GM10248 (cell line): ENCODE measurements at places on chromosomes 5 and 9.

GRCh38 chr5:115977096-115977495, 14.8 kb downstream of the LVRN start:
- peak; percentile 25 for DNase-seq

DNA sequence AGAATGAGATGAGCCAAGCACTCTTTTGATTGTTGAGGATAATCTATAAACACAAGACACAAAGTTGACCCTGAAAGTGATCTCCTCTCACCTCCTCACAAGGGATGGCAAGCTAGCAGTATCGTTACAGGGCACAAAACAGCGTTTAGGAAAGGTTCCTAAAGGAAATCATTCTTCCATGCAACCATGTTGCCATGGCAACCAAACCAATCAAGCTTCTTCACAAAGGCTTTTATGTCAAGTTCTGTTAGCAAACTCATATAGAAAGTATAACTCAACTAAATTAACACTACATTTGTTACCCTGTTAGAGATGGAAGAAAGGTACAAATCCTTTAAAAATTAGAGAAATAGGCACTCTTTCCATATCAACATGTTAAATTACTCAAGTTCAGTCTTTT, 1016.8 kb upstream of the DMAC1 start:
- DNase-seq = no peak

GRCh38 chr9:16364347-16364746, 506.1 kb downstream of the BNC2 start:
- no peak for DNase-seq

- no peak for DNase-seq
Measured at GRCh38 chr9:135216791-135217441, 129.4 kb downstream of the OLFM1 start.

DNA sequence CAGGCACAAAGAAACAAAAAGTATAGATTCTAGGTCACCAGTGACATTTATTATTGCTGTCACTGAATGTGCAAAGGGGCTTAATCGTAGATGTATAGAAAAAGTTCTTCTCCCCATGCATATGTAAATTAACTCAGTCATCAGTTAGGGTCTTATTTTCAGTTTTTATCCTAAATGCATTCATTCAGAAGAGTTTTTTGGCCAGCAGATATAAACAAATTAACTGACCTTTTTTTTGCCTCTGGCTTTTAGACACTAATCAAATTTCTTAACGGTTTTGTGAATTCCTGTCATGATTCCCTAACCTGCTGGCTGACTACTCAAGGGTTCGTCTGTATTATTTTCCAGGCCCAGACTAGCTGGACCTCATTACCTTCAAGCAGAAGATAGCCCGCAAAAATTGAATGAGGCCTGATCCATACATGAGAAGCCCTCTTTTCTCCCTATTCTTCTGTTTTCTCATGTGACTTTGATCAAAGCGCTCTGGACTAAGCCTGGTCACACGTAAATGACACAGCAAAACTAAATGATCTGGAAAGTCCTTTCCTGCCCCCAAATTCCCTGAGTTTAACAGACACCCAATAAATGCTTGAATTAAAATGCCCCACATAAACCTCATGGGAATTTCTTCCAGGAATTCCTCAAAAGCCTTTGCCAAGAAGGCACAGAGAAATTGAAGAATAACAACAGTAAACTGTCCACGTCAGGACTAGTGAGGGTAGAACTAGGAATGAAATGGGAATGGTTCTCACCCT, 83.7 kb downstream of the MYO10 start:
- no peak for DNase-seq

DNA sequence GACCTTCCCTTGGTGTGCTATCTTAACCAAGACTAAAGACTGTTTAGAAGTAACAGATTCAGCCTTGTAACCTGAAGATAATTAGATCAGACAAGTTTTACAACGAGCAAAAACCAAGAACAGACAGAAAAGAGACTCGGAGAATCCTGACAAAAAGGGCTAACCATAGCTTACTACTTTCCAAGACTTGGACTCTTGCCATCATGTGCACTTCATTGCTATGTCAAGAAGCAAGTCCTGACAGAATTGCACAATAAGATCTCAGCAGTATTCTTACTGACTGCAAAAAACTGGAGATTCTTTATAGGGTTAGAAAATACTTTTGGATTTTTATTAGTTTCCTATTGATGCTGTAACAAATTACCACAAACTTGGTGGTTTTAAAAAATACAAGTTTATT, 1539.0 kb upstream of the NUDT12 start:
- no peak for DNase-seq

- DNase-seq = no peak
Measured at GRCh38 chr9:21810881-21811280, 8.4 kb downstream of the MTAP start.

DNA sequence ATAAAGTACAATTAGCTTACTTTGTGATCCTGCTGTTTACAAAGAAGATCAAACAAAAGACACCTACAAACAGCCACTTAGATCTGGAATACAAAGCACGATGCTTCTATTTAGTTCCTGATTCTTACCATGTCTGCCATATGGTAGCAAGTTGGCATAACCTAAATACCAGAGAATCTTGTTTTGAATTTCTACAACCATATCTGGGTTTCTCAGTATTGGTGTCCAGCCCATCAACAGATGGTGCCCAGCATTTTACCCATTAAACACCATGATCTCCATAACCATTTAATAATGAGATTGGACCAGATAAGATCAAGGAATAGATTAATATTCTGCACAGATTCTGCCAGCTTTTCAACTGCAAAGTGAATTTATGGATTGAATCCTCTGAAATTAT, 29.8 kb downstream of the SLC24A2 start:
- no peak for DNase-seq

- peak; percentile 90 for DNase-seq
Measured at GRCh38 chr9:125374443-125375309, 113.0 kb downstream of the GAPVD1 start.

DNA sequence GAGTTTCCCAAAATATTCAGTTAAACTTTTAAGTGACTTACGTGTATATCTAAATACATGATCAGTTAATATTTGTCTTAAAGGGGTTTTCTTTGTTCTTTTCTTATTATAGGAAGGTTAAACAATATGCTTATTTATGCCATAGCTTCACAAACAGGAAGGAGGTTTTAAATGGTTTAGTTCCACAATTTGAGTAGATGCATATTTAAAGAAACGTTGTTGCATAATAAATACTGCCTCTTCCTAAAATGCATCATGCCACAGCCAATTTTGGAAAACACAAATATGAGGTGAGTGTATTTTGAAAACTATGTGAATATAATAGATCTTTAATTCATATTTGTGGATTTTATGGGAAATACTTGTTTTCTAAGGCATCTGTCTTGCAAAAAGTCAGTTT, 2.5 kb upstream of the ADRB2 start:
- no peak for DNase-seq

GRCh38 chr5:69493396-69494133, 975 bp downstream of the OCLN start:
- peak; percentile 70 for DNase-seq
